ENCODE measurements at places on chromosomes 3 and 15. TPM values are rescaled to one million over a fixed set of nuclear protein-coding genes. Genes with fewer than 3 reads are reported as not detected.

- H3K27me3 ChIP-seq, result no peaks in the 10 kb centered on the region
- DNase-seq, result no peak
- H3K4me3 ChIP-seq, result no peak overlapping the region
Measured at GRCh38 chr3:20822251-20822650, 636.2 kb upstream of the SGO1 start.

- H3K4me3 ChIP-seq, result no peak overlapping the region
- H3K4me1 ChIP-seq, result peaks cover 5% of the 10 kb centered on the region
- peak overlapping the region; percentile 29 for H3K27ac ChIP-seq
- H3K36me3 ChIP-seq, result no peaks in the 10 kb centered on the region
Measured at GRCh38 chr15:77144026-77144425, 73.1 kb upstream of the TSPAN3 start.

DNA sequence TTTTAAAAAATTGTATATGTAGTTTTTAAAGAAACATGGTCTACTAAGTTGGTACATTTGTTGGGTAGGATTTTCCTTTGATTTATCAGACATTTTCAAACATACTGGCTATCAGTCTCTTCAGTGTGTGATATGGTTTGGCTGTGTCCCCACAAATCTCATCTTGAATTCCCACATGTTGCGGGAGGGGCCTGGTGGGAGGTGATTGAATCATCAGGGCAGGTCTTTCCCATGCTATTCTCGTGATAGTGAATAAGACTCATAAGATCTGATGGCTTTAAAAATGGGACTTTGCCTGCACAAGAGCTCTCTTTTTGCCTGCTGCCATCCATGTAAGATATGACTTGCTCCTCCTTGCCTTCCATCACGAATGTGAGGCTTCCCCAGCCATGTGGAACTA lies 121.9 kb downstream of the ABI3BP start:
- no peak overlapping the region for H3K4me3 ChIP-seq
- H3K27ac ChIP-seq, result no peak overlapping the region
- no peak for DNase-seq
- no peaks in the 10 kb centered on the region for H3K4me1 ChIP-seq
- H3K36me3 ChIP-seq, result no peaks in the 10 kb centered on the region
- no peaks in the 10 kb centered on the region for H3K27me3 ChIP-seq

GRCh38 chr15:59190291-59190690 lies 16.4 kb upstream of the LDHAL6B start:
- peaks cover 4% of the 10 kb centered on the region for H3K4me1 ChIP-seq
- DNase-seq, result no peak
- no peak overlapping the region for H3K27ac ChIP-seq
- no peak overlapping the region for H3K4me3 ChIP-seq

- peaks cover 16% of the 10 kb centered on the region for H3K4me1 ChIP-seq
- peak; percentile 82 for DNase-seq
- H3K4me3 ChIP-seq, result no peak overlapping the region
- H3K27me3 ChIP-seq, result no peaks in the 10 kb centered on the region
- peaks cover 32% of the 10 kb centered on the region for H3K36me3 ChIP-seq
Measured at GRCh38 chr3:47022641-47023071, 43.2 kb downstream of the NBEAL2 start.

DNA sequence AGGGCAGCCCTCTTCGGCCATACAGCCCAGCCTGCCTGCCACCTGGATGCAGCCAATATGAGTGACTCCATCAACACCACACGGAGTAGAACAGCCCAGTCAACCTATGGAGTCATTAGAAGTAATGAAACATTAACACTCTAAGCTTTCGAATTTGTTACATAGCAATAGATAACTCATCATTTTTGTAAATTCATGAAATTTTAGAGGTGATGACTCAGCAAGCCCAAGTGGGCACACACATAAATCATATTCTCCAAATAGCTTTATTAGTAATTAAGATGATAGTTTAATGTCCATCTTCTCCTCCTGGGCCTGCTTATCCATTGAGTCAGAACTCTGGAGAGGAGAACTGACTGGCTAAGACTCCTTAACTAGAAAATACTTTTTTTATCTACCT lies 335.0 kb upstream of the KCNH8 start:
- H3K36me3 ChIP-seq, result no peaks in the 10 kb centered on the region
- H3K27ac ChIP-seq, result no peak overlapping the region
- H3K4me3 ChIP-seq, result no peak overlapping the region
- H3K27me3 ChIP-seq, result no peaks in the 10 kb centered on the region

- H3K4me3 ChIP-seq, result no peak overlapping the region
- peak overlapping the region; percentile 7 for H3K27ac ChIP-seq
- DNase-seq, result peak; percentile 54
- no peaks in the 10 kb centered on the region for H3K27me3 ChIP-seq
- H3K36me3 ChIP-seq, result no peaks in the 10 kb centered on the region
Measured at GRCh38 chr15:73941044-73941443, 14.8 kb downstream of the LOXL1 start.

B4GALT4 gene
- polyA plus RNA-seq, result 14.6 TPM

AADACL2 gene
- polyA plus RNA-seq, result not detected

TM4SF18 gene
- polyA plus RNA-seq, result 1.2 TPM

BRPF1 gene
- 5.6 TPM for polyA plus RNA-seq

SLC35G2 gene
- 1.1 TPM for polyA plus RNA-seq

TUSC7 gene
- not detected for polyA plus RNA-seq

TRPM1 gene
- polyA plus RNA-seq, result not detected

Measured in stomach (tissue), 19 donors.